ENCODE measurements at places on chromosomes 12 and 14.
A peak's percentile ranks its signal among the peaks of the same experiment; 100 is the strongest.

GRCh38 chr12:88310666-88311065 lies 168.6 kb downstream of the TMTC3 start:
- no peak for DNase-seq

DNA sequence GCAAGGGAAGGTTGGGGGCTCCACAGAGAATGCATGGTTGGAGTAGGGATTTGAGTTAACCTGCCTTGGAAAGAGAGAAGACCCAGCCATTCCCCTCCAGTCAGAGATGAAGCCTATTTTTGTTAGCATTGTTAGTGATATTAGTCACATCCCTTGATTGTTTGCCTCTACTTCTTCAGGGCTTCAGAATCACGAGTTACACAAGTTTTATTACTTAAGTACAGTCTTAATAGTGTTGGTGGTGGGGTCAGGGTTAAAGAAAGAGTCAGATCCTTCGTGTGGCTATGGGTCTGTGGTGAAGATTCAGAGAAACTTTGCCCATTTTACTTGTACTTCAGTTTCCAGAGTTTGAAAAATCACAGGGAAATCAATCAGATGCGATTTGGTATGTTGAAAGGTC lies 363.1 kb downstream of the LRIG3 start:
- DNase-seq, result no peak

GRCh38 chr12:49706351-49707127 lies 666 bp downstream of the FMNL3 start:
- peak; percentile 30 for DNase-seq

DNA sequence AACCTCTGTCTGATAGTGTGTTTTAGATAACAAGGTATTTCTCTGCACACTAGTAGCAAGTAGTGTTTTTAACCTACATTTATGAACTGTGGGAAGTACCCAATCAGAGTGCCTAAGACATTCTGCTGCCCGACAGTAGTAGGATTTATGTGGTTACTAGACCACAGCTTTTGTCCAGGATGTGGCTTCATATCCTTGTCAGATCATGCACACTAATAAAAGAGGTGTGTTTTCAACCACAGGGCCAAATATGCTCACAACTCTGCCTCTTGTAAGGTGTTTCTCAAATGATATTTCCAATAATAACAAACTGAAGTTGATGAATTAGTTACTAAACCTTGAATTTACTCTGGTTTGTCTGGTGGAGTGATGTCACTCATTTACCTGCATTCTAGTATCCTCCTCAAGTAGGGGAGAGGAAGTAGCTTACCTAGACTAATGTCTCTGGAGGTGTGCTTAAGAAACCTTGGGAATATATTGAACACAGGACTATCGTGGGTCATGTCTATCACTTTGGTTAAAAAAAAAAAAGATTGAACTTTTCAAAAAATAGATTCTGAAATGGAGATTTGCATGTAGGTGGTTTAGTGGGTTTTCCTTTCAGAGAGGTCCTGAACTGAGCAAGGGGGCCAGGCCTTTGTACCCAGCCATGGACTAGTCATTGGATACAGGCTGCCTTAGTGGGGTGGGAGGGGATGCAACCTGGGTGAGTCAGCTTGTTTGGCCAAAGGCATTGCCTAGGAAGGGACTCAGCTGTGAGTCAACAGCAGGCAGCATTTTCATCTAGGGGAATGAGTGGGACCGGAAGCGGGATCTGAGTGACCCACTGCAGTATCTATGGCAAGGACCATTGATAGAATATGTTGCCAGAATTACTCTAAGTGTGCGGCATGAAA lies 14.1 kb downstream of the FBXW8 start:
- DNase-seq, result peak; percentile 45

DNA sequence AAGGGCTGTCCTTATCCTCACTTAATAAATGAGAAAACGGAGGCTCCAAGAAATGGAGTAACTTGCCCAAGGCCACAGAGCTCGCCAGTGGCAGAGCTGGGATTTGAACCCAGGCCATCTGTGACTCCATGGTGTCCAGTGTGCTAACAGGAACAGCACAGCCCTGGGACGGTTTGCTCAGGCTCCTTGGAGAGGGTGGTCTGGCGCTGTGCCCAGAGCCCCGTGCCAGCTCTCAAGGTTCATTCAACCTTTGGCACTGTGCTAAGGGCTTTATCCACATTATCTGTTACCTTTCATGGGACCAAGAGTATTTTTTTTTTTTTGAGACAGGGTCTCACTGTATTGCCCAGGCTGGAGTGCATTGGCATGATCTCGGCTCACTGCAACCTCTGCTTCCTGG lies 8.1 kb downstream of the DAO start:
- DNase-seq, result no peak

DNA sequence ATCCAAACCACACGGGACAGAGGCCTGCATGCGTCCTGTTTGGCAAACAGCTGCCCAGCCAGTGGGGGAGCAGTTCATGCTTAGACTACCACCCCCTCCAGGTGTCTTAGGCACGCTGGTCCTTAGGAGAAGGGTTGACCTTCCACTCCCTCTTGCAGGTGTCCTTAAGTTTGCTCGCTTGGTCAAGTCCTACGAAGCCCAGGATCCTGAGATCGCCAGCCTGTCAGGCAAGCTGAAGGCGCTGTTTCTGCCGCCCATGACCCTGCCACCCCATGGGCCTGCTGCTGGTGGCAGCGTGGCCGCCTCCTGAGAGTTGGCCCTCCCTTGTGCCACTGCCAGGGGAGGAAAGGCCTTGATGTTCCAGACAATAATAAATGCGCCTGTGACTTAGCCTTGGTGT lies 1.8 kb downstream of the C12orf57 start:
- no peak for DNase-seq

DNA sequence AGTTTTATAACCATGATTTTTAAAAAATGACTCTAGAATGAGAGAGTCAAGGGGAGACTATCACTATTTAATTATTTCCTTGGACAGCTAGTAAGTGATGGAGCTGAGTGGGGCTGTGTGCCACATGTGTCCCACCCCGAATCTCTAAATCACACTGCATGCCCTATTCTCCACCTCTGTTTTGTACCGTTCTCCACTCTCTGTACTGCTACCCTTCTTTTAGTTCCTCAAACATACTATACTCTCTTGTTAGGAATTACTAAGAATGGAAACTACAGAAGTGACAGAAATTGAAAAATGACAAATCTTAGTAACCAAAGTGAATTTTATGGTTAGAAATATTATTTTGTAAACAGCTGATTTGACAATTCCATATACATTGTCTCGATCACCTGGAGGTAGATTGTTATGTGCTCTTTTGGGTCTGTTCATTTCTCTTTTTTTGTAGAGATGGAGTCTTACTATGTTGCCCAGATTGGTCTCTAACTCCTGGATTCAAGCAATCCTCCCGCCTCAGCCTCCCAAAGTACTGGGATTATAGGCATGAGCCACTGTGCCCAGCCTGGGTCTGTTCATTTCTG lies 35.9 kb downstream of the SLC11A2 start:
- no peak for DNase-seq

GRCh38 chr14:60508707-60509437 lies at the start of gene SIX6:
Gene SIX6 (plus strand): TSS chr14:60509146. CDS start chr14:60509399, 253 bp downstream.
- DNase-seq, result no peak

DNA sequence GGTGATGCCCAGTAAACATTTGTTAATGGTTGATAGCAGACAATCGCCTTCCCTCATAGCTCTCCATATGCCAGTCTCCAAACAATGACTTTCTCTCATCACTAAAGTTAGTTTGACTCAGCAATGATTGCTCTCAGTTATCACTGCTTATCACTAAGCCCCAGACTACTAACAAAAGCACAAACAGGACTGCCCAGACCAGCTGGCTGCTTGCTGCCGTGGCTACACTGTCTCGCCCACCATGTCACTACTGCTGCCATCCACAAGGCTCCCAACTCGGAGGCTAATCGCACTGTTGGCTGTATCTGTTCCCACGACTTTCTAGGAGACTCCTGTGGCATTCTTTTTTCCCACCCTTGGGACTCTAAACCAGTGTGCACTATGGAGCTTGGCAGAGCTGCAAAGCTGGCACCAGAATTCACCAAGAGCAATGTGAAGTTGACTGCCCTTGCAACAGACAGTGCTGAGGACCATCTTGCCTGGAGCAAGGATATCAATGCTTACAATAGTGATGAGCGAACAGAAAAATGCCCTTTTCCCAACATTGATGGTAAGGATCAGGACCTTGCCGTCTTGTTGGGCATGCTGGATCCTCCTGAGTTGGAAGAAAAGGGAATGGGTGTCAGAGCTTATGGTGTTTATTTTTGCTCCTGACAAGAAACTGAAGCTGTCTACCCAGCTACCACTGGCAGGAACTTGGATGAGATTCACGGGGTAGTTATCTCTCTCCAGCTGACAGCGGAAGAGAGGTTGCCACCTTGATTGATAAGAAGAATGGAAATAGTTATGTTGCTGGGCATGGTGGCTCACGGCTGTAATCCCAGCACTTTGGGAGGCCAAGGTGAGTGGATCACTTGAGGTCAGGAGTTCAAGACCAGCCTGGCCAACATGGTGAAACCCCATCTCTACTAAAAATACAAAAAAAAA lies 27.1 kb upstream of the NR2C1 start:
- DNase-seq, result no peak

GRCh38 chr14:68328509-68328908 lies 464.4 kb downstream of the ZFP36L1 start:
- no peak for DNase-seq

GRCh38 chr12:69932154-69932553 lies 107.1 kb downstream of the MYRFL start:
- DNase-seq, result no peak

DNA sequence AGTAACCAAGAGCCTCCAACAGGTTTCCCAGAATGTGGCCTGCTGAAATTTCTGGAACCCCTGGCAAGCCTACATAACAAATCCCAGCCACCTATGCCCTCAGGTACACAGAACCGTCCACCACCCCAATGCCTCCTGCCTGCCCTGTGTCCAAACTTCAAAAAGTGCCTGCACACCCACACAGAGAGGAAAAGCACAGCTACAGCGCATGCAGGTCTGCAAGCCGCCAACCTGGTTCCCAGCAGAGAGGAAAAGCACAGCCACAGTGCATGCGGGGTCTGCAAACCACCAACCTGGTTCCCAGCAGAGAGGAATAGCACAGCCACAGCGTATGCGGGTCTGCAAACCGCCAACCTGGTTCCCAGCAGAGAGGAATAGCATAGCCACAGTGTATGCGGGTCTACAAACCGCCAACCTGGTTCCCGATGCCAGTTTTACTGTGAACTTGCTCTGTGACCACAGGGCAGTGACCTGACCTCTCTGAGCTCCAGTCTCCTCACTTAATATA lies 113.5 kb downstream of the SCARB1 start:
- DNase-seq, result no peak

DNA sequence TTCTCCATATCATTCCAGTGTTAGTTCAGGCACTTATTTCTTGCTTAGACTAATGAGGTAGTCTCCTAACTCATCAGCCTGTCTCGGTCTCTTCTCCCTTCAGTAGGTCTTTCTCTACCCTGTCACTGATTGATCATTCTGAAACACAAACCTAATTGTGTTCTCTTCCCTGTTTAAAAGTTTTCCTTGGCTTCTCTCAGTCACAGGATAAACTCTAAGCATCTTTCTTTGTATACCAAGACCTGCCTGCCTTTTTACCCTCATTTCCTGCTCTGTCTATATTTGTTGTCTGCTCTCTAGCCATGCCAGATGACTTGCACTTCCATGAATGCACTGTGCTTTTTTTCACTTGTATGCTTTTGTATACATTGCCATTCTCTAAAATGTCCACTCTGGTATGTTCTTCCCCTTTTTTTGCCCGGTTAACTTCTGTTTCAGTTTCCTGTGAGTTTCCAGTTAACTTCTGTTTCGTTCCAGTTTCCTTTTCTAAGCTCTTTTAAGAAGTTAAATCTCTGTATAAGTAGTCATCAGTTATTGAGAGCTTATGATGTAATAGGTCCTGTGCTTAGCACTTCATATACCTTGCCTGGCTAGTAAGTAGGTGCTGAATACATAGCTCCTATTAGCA lies 12.8 kb downstream of the DIP2B start:
- peak; percentile 36 for DNase-seq

- no peak for DNase-seq
Measured at GRCh38 chr12:19794116-19794515, 354.8 kb downstream of the AEBP2 start.

DNA sequence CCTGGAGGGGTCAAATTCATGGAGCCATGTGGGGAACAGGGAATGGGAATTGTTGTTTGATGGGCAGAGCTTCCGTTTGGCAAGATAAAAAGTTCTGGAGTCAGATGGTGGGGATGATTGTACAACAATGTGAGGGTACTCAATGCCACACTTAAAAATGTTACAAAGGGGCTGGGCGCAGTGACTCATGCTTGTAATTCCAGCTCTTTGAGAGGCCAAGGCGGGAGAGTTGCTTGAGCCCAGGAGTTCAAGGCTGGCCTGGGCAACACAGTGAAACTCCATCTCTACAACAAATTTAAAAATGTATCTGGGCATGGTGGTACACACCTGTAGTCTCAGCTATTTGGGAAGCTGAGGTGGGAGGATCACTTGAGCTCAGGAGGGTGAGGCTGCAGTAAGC lies 66.0 kb upstream of the DIO3 start:
- DNase-seq, result no peak

- no peak for DNase-seq
Measured at GRCh38 chr12:109950625-109951024, 45.5 kb downstream of the GIT2 start.

- DNase-seq, result no peak
Measured at GRCh38 chr14:38992067-38992844, 110.8 kb downstream of the SEC23A start.

GRCh38 chr12:119940897-119941296 lies 48.1 kb upstream of the BICDL1 start:
- DNase-seq, result no peak

DNA sequence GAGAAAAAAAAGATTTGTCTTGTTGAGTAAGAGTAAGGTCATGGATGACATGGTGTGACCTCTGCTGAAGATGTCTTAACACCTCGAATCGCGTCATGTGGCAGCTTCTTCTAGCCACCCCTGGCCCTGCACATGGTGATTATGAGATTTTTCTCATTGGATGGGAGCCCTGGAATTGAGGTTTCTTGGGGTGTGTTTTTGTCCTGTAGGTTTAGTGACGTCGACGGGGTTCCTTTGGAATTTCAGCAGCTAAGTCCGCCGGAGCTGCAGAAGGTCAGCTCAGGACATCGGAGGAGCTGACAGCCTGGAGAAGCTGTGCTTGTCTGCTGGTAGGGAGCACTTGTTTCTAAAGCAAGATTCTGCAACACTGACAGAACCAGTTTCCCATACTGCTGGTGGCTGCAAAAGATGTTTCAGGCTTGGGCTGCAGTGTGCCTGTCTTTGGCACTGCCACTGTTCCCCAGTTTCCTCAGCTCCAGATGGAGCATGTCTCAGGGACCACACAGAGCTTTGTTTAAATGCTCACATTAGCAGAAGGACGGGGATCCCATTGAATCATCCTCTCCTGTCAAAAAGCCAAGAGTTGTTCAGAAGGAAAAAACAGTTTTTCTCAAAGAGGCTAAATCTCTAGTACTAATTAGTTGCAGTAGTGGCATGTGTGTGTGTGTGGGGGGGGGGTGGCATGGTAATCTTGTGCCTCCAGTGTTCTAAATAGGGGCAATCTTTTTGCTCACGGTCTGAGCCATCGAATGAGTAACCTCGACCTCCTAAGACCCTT lies 5.2 kb upstream of the FOS start:
- DNase-seq, result no peak

- no peak for DNase-seq
Measured at GRCh38 chr14:64733899-64734298, 29.7 kb downstream of the PLEKHG3 start.

GRCh38 chr12:25213338-25213737 lies 18.3 kb downstream of the ETFRF1 start:
- DNase-seq, result no peak

GRCh38 chr12:108360487-108360886 lies 21.4 kb upstream of the CMKLR1 start:
- DNase-seq, result peak; percentile 19

GRCh38 chr14:64675312-64675711 lies 28.9 kb upstream of the PLEKHG3 start:
- no peak for DNase-seq
